ENCODE measurements at places on chromosomes 7 and 10.

DNA sequence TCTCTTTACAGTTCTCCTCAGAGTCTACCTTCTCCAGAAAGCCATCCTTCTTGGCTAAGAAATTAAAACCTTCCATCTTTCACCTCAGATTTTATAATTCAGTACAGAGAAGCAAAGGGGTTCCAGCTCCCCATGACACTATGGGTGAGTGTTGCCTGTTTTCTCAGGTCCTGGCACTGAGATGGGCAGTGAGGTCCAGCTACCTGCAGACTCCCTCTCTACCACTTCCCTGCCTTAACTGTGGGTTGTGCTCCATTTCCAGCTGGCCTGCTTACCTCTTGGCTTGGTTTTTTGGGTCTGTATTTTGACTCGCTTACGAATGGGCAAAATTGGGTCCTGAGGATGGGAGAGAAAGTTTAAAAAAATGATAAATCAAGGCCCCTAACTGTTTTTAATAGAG, 26.3 kb downstream of the ZCWPW1 start:
- no peak for DNase-seq

GRCh38 chr7:41927380-41927779, 224.5 kb upstream of the INHBA start:
- no peak for DNase-seq

DNA sequence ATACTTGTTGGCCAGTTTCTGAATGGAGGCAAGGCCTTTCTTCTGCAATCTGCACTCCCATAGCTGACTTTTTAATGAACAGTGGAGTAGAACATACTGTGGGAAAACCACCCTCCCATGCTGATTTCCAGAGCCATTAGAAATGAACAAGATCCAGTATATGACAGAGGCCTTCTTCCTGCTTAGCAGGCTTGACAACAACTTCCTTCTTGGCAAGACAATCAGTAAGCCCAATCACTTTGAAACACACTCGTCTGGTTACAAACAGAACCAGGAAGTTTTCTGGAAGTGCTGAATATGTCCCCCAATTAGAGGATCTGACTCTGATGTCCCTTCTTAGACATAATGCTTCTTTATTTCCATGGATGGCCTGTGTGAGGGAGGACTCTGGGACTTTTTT, 103.4 kb downstream of the SAMD9 start:
- no peak for DNase-seq

GRCh38 chr10:12962556-12962955, 39.0 kb downstream of the CCDC3 start:
- no peak for DNase-seq

DNA sequence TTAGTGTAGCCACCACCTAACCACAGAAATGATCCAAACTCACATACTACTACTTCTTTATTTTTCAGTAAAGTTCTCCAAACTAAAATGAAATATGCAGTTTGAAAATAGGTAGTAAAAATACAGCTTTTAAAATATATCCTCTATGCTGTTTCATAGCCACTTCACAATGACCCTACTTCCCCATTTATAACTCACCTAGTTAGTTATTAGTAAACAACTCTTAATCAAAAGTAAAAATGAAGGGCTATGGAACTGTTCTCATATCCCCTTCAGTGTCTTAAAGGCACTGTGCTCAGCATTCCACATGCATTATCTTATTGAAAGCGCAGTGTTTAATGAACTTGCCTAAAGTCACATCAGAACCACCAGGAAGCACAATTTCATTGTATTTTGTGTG, 43.5 kb downstream of the KMT2C start:
- no peak for DNase-seq

GRCh38 chr7:15558756-15559155, 3.1 kb downstream of the AGMO start:
- no peak for DNase-seq

GRCh38 chr7:141369422-141369821, 181.8 kb upstream of the AGK start:
- DNase-seq, result no peak

GRCh38 chr7:87452279-87452678, 23.2 kb downstream of the ABCB4 start:
- no peak for DNase-seq

GRCh38 chr7:1641661-1642260, 28.3 kb upstream of the ELFN1 start:
- no peak for DNase-seq

GRCh38 chr7:149885191-149886017, 11.6 kb downstream of the ATP6V0E2 start:
- no peak for DNase-seq

GRCh38 chr10:127067542-127068194, 128.7 kb downstream of the INSYN2A start:
- DNase-seq, result no peak

DNA sequence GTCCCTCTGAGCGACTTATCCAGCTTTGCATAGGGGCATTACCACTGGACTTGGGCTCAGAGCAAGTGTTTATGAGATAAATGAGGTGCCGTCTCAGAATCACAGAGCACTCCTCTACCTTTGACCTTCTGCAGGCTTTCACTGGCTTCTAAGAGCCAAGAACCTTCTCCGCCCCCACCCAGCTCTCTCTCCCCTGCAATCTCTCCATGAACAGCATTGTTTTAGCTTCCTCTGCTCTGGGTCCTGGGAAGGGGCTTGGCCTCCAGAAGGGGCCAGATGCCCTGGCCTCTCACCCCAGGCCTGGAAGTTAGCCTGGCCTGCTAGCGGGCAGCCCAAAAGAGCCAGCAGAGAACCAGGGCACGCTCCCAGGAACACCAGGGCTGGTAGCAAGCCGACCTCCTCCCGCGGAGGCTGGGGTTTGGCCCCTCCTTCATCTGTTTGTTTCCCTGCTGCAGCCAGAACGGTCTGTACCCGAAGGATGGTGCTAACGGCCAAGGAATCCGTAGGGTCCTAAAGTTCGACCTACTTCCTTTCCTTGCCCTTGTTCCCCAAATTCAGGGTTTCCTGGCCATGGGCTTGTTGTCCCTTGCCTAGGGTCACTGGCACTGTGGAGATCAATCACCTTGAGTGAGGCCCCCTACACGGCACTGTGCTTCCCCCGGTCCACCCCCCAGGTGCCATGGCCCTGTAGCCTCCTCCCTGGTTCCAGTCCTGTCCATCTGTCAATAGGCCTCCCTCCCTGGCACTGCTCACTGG, 18.7 kb upstream of the DDIT4 start:
- DNase-seq, result no peak

- DNase-seq, result no peak
Measured at GRCh38 chr10:73813333-73813732, 1.9 kb upstream of the NDST2 start.

- peak; percentile 9 for DNase-seq
Measured at GRCh38 chr7:35761871-35762677, 38.8 kb upstream of the SEPTIN7 start.

DNA sequence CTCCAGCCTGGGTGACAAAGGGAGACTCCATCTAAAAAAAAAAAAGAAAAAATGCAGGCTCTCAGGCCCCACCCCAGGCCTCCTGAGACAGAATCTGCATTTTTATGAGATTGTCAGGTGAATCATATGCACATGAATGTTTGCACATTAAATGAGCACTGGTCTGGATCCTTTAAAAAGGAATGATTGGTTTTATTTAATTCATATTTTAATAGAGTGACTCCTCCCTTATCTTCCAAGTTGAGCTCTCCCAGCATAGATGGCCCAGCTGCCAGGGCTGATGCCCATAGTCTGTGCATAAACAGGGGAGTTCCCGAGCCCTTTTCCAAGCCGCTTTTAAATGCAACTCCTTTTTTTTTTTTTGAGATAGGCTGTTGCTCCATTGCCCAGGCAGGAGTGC, 28.5 kb downstream of the CUX1 start:
- DNase-seq, result no peak

- no peak for DNase-seq
Measured at GRCh38 chr10:104472505-104472904, 118.9 kb downstream of the CFAP58 start.

- DNase-seq, result no peak
Measured at GRCh38 chr7:67608806-67609205, 612.2 kb downstream of the TYW1 start.

DNA sequence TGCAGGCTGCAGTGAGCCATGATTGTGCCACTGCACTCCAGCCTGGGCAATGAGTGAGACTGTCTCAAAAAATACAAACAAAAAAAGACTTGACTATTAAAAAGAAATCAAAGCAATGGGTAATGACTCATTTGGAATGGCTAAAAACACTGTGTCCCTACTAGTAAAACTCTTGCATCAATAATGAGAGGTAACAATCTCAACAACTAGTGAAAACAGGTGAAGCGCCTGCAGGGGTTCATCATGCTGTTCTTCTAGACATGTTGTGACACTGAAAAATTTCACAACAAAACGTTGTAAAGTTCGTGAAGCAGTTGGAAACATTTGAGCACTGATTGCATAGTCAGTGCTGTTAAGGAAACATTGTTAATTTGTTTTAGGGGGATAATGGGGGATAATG, 26.9 kb upstream of the SLC29A4 start:
- no peak for DNase-seq

GRCh38 chr7:69844264-69844868, 246.1 kb downstream of the AUTS2 start:
- no peak for DNase-seq

DNA sequence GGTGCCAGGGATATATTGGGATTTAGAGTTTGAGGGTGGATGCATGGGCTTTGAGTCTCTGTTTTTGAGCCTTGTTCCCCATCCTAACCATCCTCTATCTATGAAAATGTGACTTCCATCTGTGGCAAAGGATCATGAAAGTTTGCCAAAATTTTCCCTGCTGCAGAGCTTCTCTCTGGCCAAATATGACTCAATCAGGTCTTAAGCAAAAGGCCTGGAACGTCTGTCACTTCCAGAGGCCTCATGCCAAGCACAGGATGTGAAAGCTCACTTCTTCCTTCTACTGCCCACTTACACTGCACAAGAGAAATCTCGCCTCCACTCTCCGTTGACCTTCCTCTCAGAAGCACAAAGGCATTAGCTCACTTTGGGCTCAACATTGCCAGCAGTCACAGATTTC, 696.9 kb upstream of the NRP1 start:
- no peak for DNase-seq

GRCh38 chr10:130020651-130021382, 56.7 kb upstream of the EBF3 start:
- no peak for DNase-seq

- no peak for DNase-seq
Measured at GRCh38 chr10:76337641-76338040, 906.2 kb downstream of the LRMDA start.

DNA sequence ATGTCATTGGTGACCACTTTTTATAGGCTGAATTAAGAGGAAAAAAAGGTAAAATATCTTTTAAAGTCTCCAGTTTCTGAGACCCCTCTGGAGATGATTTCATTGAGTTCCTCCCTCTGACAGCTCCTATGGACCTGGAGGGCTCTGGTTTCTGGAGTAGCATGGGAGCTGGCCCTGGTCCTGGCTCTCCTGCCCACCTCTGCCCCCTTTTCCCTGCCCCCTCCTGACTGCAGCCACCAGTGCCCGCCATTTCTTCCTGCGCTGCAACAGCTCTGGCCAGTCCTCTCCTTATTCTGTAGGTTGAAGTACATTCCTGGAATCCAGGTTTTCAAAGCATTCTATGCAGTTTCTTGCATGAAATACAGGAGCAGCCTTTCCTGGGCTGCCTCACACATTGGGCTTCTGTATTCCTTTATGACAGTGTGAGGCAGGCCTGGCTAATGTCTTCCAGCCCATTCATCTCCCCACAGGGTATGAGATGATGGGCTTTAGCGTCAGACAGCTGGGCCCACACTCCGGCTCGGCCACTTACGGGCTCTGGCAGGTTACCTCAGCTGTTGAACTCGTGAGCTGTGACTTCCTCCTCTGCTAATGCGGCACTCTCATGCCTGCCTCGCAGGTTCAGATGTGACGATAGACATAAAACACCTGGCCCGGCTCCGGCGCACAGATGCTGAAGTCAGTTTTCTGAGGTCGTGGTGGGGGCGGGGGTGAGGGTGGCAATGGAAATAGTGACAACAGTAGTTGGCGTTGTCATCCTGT, 101.7 kb downstream of the MGMT start:
- no peak for DNase-seq

GRCh38 chr10:122078965-122079795, 90.2 kb downstream of the TACC2 start:
- no peak for DNase-seq

- no peak for DNase-seq
Measured at GRCh38 chr10:115932099-115932498, 340.9 kb downstream of the GFRA1 start.

DNA sequence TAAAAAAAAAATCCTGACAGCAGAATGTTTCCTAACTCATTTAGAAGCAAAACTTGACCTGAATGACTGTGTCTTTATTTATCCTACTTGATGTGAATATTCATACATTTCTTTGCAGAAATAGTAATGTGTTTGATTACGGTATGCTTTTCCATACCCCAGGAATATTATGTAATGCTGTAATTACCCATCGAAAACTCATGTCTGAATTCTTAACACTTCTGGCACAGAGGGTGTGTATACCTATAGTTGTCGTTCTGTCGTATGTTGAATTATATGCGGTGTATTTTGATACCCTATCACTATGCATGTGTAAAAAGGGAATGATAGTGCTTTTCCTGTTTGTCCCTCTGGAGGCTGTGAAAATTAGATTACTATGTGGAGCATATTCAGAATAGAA, 26.6 kb downstream of the SDK1 start:
- DNase-seq, result no peak

DNA sequence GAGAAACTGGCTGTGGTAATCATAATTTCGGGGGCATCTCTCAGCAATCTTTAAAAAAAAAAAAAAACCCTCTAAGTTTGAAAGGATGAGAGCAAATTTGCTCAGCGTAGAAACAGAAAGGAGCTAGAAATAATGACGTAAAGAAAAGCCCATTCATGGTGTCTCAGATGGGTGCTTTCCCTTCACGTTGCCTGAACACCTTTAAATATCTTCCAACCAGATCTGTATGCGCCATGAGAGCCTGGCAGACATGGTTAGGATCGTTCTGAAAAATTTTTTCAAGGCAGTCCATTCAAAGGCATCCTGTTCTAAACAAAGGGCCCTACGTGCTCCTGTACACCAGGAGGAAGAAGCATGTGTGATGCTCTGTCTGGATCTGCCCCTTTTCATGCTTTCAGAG, 141.2 kb upstream of the C1QL3 start:
- no peak for DNase-seq

- no peak for DNase-seq
Measured at GRCh38 chr7:149753375-149754233, 19.8 kb downstream of the ZNF467 start.

GRCh38 chr10:61933859-61934555, 32.5 kb downstream of the ARID5B start:
- DNase-seq, result no peak
